ENCODE measurements at places on chromosomes 2 and 18.

GRCh38 chr2:40036241-40036640, 257.2 kb upstream of the THUMPD2 start:
- no peak for DNase-seq

GRCh38 chr2:132550946-132551345, 119.1 kb downstream of the LYPD1 start:
- no peak for DNase-seq

DNA sequence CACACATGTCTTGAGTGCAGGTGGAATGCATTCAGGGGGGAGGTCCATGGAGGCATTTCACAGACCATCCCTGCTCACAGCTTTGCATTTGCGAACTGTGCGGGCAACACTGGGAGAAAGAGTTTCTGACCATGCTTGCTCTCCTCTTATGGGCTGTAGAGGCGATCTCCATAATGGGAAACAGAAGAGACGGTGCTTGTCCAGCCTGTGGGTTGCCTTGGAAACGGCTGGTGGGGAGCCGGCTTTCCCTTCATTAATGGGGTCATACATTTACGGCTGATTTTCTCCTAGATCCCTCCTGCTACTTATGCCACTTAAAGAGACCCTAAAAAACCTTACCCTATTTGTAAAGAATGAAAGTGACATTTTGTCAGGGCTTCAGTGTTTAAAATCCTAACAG, 147.4 kb downstream of the SOX11 start:
- DNase-seq: no peak

- no peak for DNase-seq
Observed at GRCh38 chr18:12652861-12653401, 5.0 kb downstream of the SPIRE1 start.

DNA sequence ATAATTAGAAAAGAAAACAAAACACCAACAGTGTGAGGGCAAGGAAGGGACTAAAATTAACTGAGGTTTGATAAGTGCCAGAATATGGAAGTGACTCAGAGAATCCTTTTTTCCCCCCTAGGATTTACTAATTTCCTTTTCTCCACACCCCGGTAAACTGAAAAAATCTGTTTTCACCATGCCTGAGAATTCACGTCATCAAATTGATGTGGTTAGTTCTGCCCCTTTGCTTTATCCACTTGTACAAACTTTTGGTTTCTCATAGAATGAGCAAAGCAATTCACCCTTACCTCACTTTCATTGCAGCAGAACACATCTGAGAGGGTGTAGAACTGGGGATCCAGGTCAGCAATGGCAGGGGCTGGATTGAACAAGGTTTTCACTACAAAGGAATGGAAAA, 57.8 kb downstream of the RBKS start:
- DNase-seq: no peak

GRCh38 chr2:16958266-16958665, 292.6 kb upstream of the CYRIA start:
- DNase-seq: no peak

DNA sequence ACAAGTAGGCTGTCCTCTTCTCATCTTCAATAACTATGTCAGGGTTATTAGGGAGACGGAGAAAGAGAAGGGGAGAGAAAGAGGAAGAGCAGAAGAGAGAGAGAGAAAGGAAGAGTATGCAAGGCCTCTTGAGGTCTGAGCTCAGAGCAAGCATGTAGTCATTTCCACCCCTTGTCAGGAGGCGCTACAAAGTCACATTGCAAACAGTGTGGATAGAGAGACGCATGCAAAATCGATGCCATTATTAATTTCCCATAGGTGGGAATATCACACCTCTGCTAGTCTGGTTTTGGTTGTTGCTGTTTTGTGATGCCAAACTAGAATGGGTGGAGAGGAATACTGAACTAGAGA, 24.2 kb upstream of the SERPINE2 start:
- DNase-seq: no peak

- no peak for DNase-seq
Observed at GRCh38 chr2:36528274-36528673, 69.7 kb downstream of the FEZ2 start.

DNA sequence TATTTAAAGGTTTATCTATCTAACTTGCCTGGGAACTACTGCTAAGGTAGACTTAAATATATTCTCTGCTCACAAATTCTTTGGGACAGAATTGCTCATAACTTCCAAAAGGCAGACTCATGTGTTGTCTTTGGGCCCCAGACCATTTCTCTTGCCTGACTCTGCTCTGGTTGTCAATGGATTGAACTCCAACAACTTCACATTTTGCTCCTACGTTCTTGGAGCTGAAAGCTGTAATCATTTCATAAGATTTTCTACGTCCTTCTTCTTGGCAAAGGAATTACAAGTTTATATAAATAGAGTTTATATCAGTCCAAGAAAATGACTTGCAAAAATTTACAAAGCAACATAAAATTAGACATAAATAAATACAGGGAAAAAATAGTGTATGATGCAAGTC, 32.9 kb upstream of the PPM1B start:
- DNase-seq: no peak

GRCh38 chr2:161436411-161436810, 20.3 kb downstream of the TBR1 start:
- no peak for DNase-seq

- DNase-seq: no peak
Observed at GRCh38 chr2:69017080-69017479, 4.1 kb downstream of the ANTXR1 start.

- no peak for DNase-seq
Observed at GRCh38 chr2:30421604-30422443, 25.2 kb upstream of the LCLAT1 start.

- DNase-seq: no peak
Observed at GRCh38 chr2:150491943-150492342, 4.5 kb upstream of the RND3 start.

- no peak for DNase-seq
Observed at GRCh38 chr2:119940856-119941255, 72.0 kb upstream of the EPB41L5 start.

DNA sequence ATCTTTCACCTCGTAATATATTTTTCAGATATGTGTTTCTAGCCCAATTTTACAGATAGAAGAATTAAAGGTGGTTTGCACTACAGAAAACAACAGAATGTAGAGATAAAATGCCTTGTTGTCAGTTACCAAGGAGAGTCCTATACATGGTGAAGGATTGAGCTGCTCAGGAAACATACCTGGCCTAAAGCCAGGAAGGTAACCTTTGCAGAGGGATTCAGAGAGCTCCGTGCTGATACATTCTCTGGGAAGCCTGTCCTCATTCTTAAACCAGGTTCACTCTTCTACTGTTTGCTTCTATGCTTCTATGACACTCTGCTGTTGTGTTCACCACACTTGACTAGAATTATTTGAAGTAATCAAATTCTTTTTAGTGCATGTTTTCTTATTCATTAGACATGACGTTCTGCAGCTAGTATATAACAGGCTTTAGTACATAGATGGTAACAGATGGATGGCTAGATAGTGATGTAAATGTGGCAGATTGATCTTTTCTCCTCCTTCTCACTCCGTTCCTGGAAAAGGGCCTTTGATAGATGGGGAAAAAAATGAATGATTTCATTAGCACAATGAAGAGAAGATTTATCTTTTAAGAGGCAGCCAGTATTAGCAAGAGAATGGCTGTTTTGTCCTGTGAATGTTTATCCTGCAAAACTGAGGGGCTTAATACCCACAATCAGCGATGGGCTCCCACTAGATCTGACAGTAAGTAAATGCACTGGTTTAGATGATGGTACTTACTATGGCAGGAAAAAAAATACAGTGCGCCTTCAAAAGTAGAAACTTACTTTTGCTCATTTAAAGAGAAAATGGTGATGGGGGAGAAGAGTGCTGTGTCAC, 589.6 kb upstream of the FAM98A start:
- DNase-seq: no peak

DNA sequence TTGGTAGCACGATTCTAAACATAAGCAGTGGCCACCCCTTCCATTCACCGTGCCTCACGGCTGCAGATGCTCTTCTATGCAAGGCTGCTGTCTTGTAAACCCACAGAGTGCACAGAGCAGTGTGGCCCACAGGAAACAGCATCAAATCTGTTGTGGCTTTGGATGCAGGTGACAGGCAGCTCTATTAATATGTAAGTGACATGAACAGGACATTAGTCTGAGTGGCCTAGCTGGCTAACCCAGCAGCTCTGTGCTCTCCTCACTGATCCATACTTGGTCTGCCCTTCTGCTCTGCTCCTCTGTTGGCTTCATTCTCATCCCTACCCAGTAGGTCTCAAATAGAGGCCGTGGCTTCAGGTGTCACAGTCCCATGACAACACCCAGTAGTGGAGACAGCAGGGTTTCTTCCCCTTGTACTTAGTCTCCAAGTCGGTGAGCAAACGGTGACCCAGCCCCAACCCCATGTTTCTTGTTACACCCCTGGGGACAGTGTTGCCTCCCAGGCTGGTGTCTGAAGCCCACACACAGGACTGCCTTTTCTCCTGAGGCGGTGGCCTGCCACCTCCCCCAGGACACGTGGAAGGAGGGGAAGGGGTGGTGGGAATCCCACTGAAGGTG, 5.8 kb downstream of the SH3RF3 start:
- DNase-seq: no peak
